ENCODE measurements at places on chromosomes 3 and 15. TPM values are rescaled to one million over a fixed set of nuclear protein-coding genes. Genes with fewer than 3 reads are reported as not detected.

The EXD1 gene
- total RNA-seq = 0.37 TPM

The TPRG1 gene
- 1.5 TPM for total RNA-seq

The DYNLT2B gene
- total RNA-seq = 22.3 TPM

The SI gene
- not detected for total RNA-seq

The RASL12 gene
- total RNA-seq = not detected

The NR2E3 gene
- 0.56 TPM for total RNA-seq

The SLC28A1 gene
- total RNA-seq = not detected

The IRAK2 gene
- total RNA-seq = 7.0 TPM

The KBTBD12 gene
- total RNA-seq = not detected

The GABRB3 gene
- not detected for total RNA-seq

The SCAANT1 gene
- total RNA-seq = not detected

The TAMM41 gene
- total RNA-seq = 19.8 TPM

The OXNAD1 gene
- total RNA-seq = 27.6 TPM

The PLXNA1 gene
- total RNA-seq = 42.1 TPM

The DAZL gene
- not detected for total RNA-seq

The CORO2B gene
- 0.79 TPM for total RNA-seq

The SLC9C1 gene
- total RNA-seq = not detected

The UBR1 gene
- 32.6 TPM for total RNA-seq

The PCLAF gene
- 8.6 TPM for total RNA-seq

The EFCC1 gene
- total RNA-seq = not detected

The CAPN3 gene
- 7.5 TPM for total RNA-seq

The RTP1 gene
- total RNA-seq = not detected

The NOX5 gene
- 1.4 TPM for total RNA-seq

The SLC27A2 gene
- total RNA-seq = 0.84 TPM

The MRPS22 gene
- 65.0 TPM for total RNA-seq

Data from MCF 10A (cell line).